ENCODE measurements at places on chromosomes 11 and 22.
A peak's percentile ranks its signal among the peaks of the same experiment; 100 is the strongest.

DNA sequence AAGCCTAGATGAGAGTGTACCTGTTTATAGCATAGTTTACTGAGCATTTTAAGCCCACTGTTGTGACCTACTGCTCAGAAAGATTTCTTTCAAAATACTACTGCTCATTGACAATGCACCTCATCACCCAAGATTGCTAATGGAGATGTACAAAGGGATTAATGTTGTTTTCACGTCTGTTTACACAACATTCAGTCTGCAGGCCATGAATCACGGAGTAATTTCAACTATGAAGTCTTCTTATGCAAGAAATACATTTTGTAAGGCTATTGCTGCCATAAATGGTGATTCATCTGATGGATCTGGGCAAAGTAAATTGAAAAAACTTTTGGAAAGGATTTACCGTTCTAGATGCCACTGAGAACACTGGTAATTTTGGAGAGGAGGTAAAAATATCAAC, 112.9 kb downstream of the KIF18A start:
- no peaks in the 10 kb centered on the region for H3K27me3 ChIP-seq
- H3K27ac ChIP-seq, result no peak overlapping the region

DNA sequence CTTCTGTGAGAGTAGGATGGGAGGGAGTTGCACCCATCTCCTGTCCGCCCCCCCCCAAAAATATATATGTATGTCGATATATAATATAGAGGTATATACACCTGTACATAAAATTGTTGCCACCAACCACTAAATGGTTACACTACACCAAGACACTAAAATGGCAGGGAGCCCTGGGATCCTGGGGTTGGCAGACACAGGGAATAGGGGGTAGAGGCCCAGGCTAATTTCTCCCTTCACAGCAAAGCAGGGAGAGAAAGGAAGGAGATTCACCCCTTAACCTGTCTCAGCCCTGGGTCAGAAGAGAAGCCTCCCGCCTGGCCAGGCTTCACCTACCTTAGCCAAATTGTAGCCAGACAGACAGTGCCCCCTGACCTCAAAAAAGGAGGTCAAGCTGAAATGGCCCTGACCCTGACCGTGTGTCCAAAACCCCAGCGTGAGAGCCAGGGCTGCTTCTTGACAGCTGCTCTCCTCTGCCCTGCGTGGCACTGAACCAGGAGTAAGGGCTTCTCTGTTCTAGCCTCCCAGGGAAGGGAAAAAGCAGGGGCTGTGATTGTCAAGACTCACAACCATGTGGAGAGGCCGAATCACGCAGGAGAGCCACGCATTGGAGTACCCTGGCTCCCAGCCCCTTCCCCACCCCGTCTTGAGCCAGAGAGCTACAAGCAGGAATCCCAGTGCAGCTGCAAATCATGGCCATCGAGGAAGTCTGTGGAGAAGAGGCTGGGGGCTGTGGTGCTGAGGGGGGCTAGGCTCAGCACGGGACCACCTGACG, 40.5 kb downstream of the SGSM3 start:
- peaks cover 83% of the 10 kb centered on the region for H3K36me3 ChIP-seq
- H3K4me1 ChIP-seq, result peaks cover 13% of the 10 kb centered on the region
- H3K27ac ChIP-seq, result no peak overlapping the region

GRCh38 chr22:47552024-47552423, 789.6 kb downstream of the TBC1D22A start:
- peaks cover 7% of the 10 kb centered on the region for H3K27me3 ChIP-seq
- no peak for DNase-seq
- no peaks in the 10 kb centered on the region for H3K4me1 ChIP-seq
- no peaks in the 10 kb centered on the region for H3K36me3 ChIP-seq
- no peak overlapping the region for H3K27ac ChIP-seq

GRCh38 chr11:46888636-46889035, 29.7 kb downstream of the LRP4 start:
- no peaks in the 10 kb centered on the region for H3K27me3 ChIP-seq
- H3K27ac ChIP-seq, result no peak overlapping the region
- no peak for DNase-seq
- H3K4me1 ChIP-seq, result no peaks in the 10 kb centered on the region

DNA sequence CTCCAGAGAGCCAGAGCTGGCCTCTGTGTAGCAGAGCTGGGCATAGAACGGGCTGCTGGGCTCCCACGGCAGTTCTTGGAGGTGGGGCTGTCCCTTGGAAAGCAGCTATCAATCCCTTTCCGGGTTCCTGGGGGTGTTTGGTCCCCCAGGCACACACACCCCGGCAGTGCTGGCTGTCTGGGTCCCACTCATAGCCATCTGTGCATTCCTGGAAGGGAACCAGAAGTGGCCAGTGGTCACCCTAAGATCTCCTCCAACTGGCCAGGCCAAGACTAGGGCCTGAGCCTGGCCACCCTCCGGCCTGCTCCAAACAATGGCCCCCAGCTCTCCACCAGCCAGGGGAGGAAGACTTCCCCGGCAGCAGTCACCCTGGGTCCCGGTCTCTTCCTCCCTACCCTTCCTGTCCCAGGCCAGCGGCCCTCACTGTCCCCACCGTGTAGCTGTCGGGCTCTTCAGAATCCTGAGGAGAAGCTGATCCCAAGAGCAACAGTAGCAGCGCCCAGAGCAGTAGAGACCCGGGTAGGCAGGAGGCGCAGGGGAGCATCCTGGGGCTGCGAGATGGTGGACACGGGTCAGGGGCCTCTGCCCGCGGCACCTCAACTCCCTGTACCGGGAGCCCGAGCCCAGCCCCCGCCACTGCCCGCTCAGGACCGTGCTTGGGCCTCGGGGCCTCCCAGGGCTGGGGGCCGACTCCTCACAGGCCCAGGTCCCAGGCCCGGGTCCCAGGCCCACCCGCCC, 620 bp downstream of the EFEMP2 start:
- no peaks in the 10 kb centered on the region for H3K4me1 ChIP-seq
- H3K27me3 ChIP-seq, result no peaks in the 10 kb centered on the region
- no peak overlapping the region for H3K27ac ChIP-seq
- DNase-seq, result no peak

- H3K27me3 ChIP-seq, result no peaks in the 10 kb centered on the region
- peak overlapping the region; percentile 48 for H3K4me3 ChIP-seq
- no peaks in the 10 kb centered on the region for H3K36me3 ChIP-seq
- peaks cover 23% of the 10 kb centered on the region for H3K4me1 ChIP-seq
- H3K27ac ChIP-seq, result no peak overlapping the region
- DNase-seq, result no peak
Measured at GRCh38 chr11:73622926-73623593, 23.3 kb upstream of the PLEKHB1 start.

Measured in common myeloid progenitor, CD34-positive (primary cell).